Activated CD8-positive, alpha-beta T cell treated with anti-CD3 and anti-CD28 coated beads, Interleukin-2, amount 10 ng/mL, durations not matched to agents 7 days and 5 days (primary cell): ENCODE measurements at places on chromosomes 3 and 15. TPM values are rescaled to one million over a fixed set of nuclear protein-coding genes. Genes with fewer than 3 reads are reported as not detected.

- H3K27me3 ChIP-seq, result peaks cover 28% of the 10 kb centered on the region
- no peaks in the 10 kb centered on the region for H3K36me3 ChIP-seq
- no peak for DNase-seq
- no peak overlapping the region for H3K27ac ChIP-seq
Observed at GRCh38 chr3:174440253-174440701, 418.9 kb upstream of the NAALADL2 start.

NEK10 gene
- total RNA-seq, result 0.81 TPM

GRCh38 chr3:44969828-44970179 lies 6.2 kb downstream of the ZDHHC3 start:
- no peaks in the 10 kb centered on the region for H3K27me3 ChIP-seq
- H3K27ac ChIP-seq, result peak overlapping the region; percentile 83
- peaks cover 80% of the 10 kb centered on the region for H3K4me1 ChIP-seq
- H3K36me3 ChIP-seq, result peaks cover 60% of the 10 kb centered on the region

- no peaks in the 10 kb centered on the region for H3K27me3 ChIP-seq
- no peak overlapping the region for H3K4me3 ChIP-seq
- no peaks in the 10 kb centered on the region for H3K36me3 ChIP-seq
- no peak overlapping the region for H3K27ac ChIP-seq
- no peak for DNase-seq
Observed at GRCh38 chr3:195075941-195076875, 194.8 kb downstream of the XXYLT1 start.

GRCh38 chr3:69085168-69085832 lies 563 bp downstream of the ARL6IP5 start:
- no peaks in the 10 kb centered on the region for H3K27me3 ChIP-seq
- DNase-seq, result no peak
- H3K36me3 ChIP-seq, result peaks cover 43% of the 10 kb centered on the region
- peak overlapping the region; percentile 95 for H3K4me3 ChIP-seq

MESP2 gene
- not detected for total RNA-seq

GRCh38 chr3:194685065-194685717 lies 492 bp upstream of the FAM43A start:
- H3K4me3 ChIP-seq, result peak overlapping the region; percentile 80
- peaks cover 36% of the 10 kb centered on the region for H3K27me3 ChIP-seq
- DNase-seq, result no peak

- H3K4me1 ChIP-seq, result no peaks in the 10 kb centered on the region
- H3K4me3 ChIP-seq, result no peak overlapping the region
- no peak for DNase-seq
- no peaks in the 10 kb centered on the region for H3K27me3 ChIP-seq
- H3K36me3 ChIP-seq, result no peaks in the 10 kb centered on the region
- H3K27ac ChIP-seq, result peak overlapping the region; percentile 4
Observed at GRCh38 chr3:27578032-27578431, 93.8 kb upstream of the SLC4A7 start.

TKT gene
- total RNA-seq, result 323 TPM
